Stimulated activated CD8-positive, alpha-beta memory T cell treated with anti-CD3 and anti-CD28 coated beads, Interleukin-2, amount 100 ng/mL, for 48 hours (primary cell): ENCODE measurements at places on chromosomes 16 and 17.

- DNase-seq, result no peak
Measured at GRCh38 chr16:14050291-14051027, 20.7 kb upstream of the MRTFB start.

DNA sequence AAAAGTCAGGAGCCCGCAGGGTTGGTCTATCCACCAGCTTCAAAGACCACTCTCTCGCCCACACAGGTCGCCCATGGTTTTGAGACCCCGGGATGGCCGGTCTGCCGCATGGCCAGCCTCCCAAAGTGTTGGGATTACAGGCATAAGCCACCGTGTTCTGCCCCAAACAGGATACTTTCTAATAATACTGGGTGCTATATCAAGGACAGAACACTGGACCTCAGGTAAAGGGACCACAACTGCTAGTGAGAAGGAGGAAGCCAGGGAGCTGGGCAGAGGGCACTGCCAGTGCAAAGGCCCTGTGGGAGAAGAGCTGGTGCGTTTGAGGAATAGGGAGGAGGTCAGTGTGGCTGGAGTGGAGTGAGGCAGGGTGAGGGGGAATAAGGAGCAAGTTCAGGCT lies 34.1 kb downstream of the IL21R start:
- DNase-seq, result no peak

GRCh38 chr16:85585711-85586110 lies 27.4 kb upstream of the GSE1 start:
- no peak for DNase-seq

GRCh38 chr17:9080296-9080914 lies 59.1 kb downstream of the NTN1 start:
- no peak for DNase-seq

- DNase-seq, result no peak
Measured at GRCh38 chr17:66667090-66667489, 167.8 kb upstream of the CACNG5 start.

- no peak for DNase-seq
Measured at GRCh38 chr17:74937064-74938051, 1.7 kb downstream of the OTOP3 start.

DNA sequence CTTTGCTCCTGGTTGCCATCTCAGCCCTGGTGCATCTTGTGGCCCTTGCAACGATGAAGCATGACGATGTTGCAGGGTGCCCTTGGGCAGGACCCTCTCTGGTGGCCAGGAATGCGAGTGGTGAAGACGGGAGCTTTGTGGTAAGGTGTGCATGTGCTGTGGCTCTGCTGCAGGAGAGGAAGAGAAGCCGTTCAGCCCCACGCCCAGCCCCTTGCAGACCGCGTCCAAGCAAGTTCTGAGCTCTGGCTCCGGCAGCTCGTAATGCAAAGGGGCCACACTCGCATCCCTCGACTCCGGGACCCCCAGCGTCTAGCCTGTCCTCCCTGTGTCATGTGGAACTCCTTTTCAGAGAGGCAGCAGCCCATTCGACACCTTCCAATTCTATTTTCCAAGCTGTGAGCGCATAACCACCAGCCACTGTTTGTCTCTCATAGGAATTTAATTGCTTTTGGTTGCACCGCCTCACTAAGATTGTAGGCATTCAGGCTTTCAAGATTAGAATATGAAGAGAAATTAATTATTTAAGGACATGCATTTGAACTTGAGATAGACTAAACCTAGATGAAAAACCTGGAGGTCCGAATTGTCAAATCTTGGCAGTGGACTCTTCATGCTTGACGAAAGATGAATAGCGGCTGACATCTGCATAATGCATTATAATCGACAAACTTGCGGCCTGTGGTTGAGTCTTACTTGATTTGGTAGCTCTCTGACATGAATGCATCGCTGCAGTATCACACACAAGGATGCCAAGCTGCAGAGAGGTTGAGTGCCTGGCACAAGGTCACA lies 21.1 kb upstream of the KCNG4 start:
- DNase-seq, result no peak

GRCh38 chr17:44416558-44417289 lies 27.3 kb upstream of the ITGA2B start:
- DNase-seq, result no peak

DNA sequence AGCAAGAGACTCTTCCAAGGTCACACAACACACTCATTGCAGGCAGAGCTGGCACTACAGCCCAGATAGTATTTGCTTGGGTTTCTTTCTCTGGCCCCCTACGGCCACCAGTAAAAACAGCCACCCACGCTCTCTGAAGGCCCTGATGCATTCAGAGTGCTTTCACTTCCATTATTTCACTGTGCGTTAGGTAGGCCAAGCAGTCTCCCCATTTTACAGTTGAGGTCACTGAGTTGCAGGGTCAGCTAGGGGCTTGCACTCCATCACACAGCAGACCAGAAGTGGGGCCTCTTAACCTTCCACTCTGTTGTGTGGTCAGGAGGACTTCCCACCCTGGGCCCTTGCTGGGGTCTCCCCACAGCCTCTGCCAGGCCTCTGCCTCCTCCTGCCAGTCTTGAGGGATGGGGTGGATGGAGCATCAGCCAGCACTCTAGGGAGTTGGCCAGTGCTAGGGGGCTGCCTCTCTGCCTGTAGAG lies 2.5 kb downstream of the TBX21 start:
- no peak for DNase-seq

GRCh38 chr17:72691586-72691985 lies 400.9 kb downstream of the SLC39A11 start:
- DNase-seq, result no peak

DNA sequence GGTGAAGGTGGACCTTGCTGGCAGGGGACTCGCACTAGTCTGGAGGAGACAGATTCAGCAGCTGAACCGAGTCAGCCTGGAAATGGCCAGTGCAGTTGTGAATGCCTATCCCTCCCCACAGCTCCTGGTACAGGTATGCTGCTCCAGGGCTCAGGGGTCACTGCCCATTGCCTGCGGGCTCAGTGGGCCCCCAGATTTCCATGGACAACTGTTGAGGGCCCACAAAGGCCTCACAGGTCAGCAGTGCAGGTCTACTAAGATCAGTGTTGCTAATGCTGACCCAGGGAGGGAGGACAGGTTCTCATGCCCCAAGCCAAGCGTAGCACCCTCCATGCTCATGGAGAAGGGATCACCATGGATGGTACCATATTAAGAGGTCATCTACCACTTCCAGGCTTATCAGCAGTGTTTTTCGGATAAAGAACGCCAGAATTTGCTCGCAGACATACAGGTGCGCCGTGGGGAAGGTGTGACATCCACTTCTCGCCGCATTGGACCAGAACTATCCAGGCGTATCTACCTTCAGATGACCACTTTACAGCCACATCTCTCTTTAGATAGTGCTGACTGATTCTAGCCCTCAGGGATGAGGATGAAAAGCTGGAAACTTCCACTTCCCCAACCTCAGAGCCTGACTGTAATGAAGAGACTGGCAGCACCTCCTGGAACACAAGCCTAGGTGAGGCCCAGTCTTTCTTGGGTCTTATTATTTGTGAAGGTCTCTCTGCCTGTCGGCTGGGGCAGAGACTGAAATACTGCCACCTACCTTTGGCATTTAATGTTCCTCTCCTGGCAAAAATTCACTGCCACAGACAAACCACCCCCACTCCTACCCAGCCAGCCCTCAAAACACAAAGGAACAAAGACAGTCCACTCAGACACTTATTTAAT lies 7.6 kb downstream of the EME1 start:
- DNase-seq, result no peak
